ENCODE measurements at places on chromosomes 6 and 20.

DNA sequence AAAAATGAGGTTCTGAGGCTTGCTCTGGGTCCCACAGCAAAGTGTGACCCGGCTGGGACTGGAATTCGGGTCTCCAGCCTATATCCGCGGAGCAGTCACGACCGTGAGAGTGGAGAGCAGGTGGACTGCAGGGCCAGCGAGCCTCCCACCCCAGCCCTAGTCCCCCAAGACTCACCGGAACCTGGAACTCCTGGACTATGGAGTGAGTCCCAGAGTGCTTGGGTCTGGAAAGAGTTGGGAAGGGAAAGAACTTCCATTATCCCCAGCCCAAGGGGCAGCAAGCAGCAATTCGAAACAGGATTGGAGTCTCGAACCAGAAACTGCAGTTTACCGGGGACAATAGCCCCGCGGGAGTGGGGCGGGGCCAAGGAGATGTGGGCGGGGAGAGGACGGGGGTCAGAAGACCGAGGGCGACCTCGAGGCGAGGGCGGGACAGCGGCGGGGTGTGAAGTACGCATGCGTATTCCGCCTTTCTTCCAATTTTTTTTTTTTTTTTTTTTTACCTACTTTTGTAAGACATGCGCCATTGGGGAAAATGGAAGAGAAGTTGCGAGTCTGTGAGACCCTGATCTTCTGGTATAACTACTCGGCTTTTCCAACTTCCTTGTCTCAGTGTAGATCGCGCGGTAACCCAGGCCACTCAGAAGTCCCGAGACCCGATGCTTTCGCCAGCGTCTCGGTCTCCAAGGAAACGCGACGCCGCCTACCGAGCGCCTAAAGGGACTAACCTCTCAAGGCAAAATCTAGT is at the start of gene C20orf96:
Gene C20orf96 (minus strand): TSS at position 667 of the 748 bp plus-strand sequence. CDS start 140 bp downstream, at position 527.
- DNase-seq = peak; percentile 93

DNA sequence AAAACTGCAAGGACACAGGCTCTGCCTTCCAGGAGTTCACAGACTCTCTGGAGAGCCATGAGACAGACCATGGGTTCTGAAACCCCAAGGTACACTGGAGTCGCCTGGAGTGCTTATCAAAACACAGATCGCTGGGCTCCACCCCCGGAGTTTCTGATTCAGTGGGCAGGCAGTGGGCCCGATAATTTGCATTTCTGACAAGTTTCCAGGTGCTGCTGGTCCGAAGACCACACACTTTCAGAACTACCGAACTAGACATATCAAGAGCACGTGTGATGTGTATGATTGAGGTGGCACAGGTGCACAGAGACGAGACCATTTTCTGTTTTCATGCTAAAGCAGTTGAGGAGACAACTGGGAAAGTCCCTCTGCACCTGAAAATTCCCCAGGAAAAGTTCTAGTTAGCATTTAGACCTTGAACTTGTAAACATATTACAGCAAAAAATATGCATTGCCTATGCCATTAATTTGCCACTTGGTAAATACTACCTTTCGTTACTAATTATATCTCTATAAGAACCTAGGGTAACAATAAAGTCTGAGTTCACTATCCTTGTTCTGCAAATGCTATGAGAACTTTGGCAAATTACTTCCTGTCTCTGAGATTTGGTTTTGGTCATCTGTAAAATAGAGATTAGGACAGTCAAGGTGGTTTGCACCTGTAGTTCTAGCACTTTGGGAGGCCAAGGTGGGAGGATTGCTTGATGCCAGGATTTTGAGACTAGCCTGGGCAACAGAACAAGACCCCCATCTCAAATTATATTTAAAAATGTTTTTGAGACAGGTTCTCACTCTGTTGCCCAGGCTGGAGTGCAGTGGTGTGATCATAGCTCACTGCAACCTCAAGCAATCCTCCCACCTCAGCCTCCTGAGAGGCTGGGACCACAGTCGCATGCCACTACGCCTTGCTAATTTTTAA is 14.3 kb upstream of the PIM1 start:
- DNase-seq = peak; percentile 91

DNA sequence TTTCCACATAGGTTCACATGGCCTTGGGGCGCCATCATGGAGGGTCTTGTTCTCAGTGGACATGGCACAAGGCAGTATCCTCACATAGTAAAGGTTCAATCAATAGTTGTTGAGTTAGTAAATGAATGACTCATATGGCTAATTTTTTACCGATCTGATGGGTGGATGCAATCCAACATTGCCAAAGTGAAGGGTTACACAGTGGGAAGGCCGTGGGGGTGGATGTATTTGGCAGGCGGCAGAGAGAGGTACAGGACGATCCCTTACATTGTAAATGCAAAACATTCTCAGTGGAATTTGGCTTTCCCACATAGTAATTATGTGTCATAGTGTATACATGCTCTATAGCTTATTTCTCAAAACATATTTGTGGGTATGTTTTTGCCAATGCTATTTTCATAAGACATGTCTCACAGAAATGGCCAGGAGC is 21.0 kb upstream of the PDE7B start:
- no peak for DNase-seq

DNA sequence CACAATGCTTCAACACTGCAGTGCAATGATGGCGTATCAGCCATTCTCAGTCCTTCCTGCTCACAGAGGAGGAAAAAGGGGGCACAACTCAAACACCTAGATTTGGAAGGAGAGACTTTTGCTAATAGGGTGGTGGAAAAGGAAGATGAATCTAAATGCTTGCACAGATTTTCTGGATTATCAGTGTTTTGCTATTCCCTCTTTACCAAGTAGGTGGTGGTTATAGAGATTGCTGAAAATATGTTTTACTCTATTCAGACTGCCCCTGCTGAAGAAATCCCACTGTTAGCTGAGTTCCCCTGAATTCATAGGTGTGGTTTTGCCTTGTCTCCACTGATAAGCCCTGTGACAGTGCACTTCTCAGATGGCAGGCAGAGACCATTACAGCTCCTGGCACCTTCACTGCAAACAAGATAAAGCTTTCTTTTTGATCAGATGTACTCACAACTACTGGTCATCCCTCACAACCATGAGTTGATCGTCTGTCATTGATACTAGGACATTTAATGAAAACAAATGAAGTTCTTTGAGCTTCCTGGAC is 311.4 kb downstream of the KIF16B start:
- DNase-seq = no peak

GRCh38 chr6:3902871-3903648 is 53.9 kb downstream of the FAM50B start:
- DNase-seq = no peak
